ENCODE measurements at places on chromosomes 12 and 14.

DNA sequence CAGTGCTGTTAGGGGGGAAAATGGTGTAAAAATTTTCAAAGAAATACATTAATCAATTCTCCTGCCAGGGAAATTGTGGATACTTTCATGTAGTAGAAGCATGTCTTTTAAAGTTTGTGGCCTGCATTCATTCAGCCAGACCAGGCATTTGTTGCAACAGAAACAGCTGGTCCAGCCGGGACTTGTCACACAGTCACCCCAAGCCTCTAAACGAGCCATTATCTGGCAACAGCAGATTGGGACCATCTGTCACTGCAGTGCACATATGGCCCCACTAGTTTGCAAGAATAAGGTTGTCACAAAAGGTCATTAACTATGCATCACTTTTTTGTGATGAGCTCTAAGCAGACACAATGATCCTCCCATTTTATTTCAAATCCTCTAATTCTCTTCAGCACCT, 193.9 kb downstream of the PHLDA1 start:
- no peak for DNase-seq

DNA sequence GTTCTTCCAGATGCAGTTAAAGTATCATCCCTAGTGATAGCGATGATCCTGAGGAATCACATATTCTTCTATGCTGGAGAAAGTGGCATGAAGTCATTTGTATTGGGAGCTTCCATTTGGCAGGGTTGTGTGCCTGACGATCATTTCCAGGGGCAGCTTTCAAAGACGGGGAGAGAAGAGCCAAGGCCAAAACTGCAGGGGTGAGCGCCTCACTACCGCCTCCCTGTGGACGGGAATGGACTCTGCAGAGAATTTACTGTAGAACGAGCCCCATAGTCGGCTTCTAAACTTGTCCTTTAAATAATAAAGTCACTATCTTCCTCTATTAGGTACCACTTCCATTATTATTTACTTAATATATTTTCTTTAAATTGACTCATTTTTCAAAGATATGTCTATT, 555.9 kb upstream of the TMEM132C start:
- no peak for DNase-seq

GRCh38 chr12:107311682-107312081, 218.3 kb upstream of the CRY1 start:
- DNase-seq, result no peak

DNA sequence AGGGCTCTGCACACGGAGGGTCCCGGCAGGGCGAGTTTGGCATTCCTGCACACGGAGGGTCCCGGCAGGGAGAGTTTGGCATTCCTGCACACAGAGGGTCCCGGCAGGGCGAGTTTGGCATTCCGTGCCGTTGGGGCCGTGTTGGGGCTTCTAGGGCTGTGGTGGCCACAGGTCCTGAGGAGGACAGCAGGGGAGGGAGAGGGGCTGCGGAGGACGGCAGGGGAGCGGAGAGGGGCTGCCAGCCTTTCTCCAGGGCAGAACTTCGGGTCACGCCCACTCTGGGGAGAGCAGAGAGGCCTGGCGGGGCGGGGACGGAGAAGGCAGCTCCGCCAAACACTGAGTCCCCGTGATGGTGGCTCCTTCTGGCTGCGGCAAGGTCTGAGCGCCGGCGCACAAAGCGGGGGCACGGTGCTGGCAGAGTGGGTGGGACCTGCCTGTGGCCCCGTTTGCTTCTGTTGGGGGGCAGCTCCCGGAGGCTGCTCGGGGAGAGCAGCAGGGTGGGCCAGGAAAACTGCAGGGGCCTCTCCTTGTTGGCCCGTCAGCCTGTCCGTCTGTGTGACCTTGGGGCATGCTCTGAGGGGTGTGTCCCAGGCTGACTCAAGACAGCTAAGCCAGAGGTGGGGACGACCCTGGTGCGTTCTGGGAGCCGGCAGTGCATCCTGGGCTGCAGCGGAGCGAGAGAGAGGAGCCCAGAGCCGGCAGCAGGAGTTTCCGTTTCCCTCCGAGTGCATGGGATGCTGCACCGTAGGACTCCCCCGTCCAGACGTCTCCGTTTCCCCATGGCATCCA, 60.2 kb downstream of the LRCOL1 start:
- no peak for DNase-seq

DNA sequence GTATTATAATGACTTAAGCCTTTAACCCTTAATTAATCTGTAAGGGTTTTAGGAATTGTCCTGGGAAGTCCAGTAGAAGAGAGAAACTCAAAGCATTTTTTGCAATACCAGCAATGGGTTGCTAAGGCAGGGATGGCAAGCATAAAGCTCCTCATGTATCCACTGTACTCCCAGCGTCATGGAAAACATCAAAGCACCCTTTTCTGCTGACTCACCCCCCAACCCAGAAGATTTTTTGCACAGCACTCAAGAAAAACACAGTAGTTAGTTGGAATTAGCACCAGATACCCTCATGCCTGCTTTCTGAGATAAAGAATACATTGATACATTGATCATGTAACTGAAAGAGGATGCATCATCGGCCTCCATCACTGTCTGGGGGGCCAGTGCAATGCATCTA, 199.1 kb upstream of the CNOT2 start:
- DNase-seq, result no peak

- no peak for DNase-seq
Observed at GRCh38 chr14:74549588-74549987, 56.0 kb downstream of the ISCA2 start.

DNA sequence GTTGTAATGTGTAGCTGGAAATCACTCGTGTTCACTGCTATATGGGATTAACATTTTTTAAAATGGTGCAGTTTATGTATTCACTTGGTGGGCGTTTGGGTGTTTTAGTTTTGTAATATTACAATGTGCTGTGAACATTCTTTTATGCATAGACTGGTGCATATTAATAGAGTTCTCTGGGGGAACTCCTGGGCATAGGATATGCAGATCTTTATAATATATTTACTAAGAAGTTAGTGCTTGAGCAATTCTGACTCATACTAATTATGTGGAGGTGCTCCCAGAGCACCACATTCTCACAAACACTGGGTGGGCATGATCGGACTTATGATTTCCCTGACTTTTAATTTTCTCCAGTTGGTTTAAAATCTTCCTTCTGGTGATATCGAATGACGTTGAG, 342.3 kb downstream of the PDZRN4 start:
- no peak for DNase-seq

- no peak for DNase-seq
Observed at GRCh38 chr12:62523619-62524018, 57.0 kb downstream of the MON2 start.

DNA sequence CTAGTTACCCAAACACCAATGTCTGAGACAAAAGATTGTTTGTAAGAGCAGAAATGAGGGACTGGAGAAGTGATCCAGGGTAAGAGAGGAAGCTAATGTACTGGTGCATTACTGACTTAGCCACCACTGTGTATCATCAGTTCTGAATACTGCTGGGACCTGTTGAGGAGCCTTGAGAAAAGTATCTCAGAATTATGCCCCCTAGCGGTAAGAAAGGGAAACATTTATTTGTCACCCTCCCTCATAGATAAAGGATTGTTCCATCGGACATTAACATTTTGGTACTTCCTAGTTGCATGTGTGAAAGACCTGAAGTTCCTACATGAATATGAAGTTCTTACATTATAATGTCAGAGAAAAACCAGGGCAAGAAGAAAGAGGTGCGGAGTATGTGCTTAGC, 612.5 kb downstream of the FSCB start:
- no peak for DNase-seq
